Mesendoderm (in vitro differentiated cells): ENCODE measurements at places on chromosomes 7 and 10.

- DNase-seq, result no peak
Observed at GRCh38 chr7:586494-586893, 66.8 kb upstream of the PDGFA start.

DNA sequence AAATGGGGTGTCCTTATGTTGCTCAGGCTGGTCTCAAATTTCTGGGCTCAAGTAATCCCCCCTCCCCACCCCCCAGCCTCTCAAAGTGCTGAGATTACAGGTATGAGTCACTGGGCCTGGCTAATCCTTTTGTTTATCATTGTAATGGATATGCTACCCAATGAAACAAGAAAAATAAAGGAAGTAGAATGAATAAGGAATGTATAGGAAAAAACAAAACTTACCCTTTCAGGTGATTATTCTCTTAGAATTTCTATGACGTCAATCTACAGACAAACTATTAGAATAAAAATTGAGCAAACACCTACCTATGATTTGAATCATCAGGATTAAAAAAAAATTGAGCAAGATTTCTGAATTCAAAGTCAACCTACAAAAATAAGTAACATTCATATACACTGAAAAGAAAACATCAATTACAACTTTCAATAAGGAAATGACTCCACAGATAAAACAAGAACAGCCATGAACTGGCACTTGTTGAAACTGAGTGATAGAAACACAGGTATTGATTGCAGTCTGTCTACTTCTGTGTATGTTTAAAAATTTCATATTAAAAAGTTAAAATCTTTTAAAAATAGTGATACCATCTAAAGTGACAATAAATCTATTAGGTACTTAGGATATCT is 12.2 kb downstream of the ADAM12 start:
- DNase-seq, result no peak

DNA sequence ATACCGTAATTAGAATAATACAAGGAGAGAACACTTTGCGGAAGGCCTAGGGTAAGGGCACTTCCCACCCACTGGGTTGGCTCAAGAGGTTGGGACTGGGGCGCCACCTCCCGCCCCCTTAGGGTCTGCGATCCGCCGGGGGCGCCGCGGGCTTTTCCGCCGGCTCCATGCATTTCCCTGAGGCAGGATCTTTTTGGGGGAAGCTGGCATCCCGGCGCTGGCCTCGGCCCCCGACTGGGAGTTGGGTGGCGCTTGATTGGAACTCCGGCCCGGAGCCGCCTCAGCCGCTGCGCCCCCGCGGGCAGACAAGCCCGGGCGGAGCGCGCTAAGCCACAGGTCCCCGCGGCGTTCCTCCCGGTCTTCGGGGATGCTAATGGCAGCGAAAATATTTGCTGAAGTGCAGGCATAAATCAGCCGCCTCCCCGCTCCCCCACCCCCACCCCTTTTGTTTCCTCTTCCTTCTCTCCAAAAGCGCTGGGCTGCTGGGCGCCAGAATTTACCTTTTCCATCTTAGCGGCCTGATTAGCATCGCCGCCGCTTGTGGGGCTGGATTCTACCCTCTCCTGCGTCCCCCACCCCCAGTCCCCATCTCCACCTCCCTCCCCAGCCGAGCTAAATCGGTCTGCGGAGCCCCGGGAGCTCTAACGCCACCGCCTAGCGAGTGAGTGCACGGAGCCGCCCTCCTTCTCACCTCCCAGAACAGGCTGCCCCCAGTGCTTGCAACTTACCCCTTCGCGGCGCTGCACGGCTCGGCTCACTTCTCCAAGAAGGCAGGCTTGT is 5.1 kb downstream of the UNC5B start:
- peak; percentile 90 for DNase-seq

DNA sequence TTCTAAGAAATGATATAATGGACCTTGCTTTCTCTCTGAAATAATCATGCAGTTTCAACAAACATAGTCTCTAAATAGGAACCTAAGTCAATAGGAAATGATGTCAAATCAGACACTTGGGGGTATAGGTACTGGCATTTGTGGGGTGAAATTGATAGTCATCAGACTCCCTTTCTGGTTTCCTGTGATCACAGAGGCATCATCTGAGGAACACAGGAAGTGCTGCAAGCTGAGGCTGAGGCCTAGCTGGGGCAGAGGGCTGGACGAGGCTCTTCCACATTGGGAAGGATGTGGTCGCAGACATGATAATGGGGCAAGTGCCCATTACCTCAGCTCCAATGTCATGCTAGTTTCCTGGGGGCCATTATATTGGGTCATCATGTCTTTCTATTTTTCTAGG is 33.5 kb upstream of the TARP start:
- DNase-seq, result no peak

- DNase-seq, result peak; percentile 51
Observed at GRCh38 chr7:129298268-129298893, 73.6 kb downstream of the AHCYL2 start.

- no peak for DNase-seq
Observed at GRCh38 chr7:137538361-137538762, 194.8 kb upstream of the PTN start.
